Stimulated activated CD8-positive, alpha-beta memory T cell treated with anti-CD3 and anti-CD28 coated beads, Interleukin-4, amount 100 ng/mL, for 48 hours (primary cell): ENCODE measurements at places on chromosomes 1 and 21.

- DNase-seq = no peak
Measured at GRCh38 chr1:75668813-75669212, 55.7 kb upstream of the ACADM start.

- DNase-seq = no peak
Measured at GRCh38 chr1:223210788-223211120, 67.7 kb upstream of the TLR5 start.

DNA sequence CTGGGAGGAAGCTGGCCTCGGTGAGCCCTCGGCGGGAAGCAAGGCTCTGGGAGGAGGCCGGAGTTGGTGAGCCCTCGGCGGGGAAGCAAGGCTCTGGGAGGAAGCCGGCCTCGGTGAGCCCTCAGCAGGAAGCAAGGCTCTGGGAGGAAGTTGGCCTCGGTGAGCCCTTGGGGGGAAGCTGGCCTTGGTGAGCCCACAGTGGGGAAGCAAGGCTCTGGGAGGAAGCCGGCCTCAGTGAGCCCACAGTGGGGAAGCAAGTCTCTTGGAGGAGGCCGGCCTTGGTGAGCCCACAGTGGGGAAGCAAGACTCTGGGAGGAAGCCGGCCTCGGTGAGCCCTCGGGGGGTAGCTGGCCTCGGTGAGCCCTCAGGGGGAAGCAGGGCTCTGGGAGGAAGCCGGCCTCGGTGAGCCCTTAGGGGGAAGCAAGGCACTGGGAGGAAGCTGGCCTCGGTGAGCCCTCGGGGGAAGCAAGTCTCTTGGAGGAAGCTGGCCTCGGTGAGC lies 36.0 kb downstream of the KRTAP10-1 start:
- no peak for DNase-seq

DNA sequence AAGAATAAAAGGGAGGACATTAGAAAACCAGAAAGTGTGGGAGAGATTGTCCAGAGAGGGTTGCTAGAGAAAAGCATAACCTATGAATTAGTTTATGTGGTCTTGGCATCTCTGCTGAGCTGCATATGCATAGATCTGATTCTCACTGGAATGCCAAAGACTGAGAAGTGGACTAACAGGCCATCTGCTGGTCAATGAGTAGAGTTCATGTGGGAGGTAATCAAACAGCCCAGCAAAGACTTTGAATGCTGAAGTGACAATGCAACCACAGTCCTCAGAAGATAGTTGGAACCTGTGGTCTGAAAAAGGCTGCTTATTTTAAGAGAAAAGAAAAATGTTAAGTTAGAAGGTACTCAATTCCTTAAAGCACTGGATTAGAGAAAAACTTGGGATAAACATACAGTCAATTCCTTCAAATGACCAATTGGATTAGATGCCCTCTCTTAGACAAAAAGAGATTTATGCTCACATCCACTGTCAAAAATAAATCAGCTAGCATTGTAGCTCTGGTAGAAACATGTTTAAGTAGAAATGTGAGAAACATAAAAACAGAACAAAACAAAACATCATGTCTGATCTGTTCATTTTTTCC lies 382.8 kb downstream of the AMY1C start:
- DNase-seq = no peak

- no peak for DNase-seq
Measured at GRCh38 chr1:68180441-68181164, 51.7 kb downstream of the WLS start.

- DNase-seq = no peak
Measured at GRCh38 chr1:67680486-67680885, 4.5 kb upstream of the GADD45A start.

- DNase-seq = peak; percentile 57
Measured at GRCh38 chr1:89953131-89953626, 41.7 kb upstream of the ZNF326 start.

- no peak for DNase-seq
Measured at GRCh38 chr21:33317145-33317544, 7.6 kb upstream of the IFNAR1 start.

GRCh38 chr1:240170266-240170665 lies 78.6 kb downstream of the FMN2 start:
- DNase-seq = no peak

DNA sequence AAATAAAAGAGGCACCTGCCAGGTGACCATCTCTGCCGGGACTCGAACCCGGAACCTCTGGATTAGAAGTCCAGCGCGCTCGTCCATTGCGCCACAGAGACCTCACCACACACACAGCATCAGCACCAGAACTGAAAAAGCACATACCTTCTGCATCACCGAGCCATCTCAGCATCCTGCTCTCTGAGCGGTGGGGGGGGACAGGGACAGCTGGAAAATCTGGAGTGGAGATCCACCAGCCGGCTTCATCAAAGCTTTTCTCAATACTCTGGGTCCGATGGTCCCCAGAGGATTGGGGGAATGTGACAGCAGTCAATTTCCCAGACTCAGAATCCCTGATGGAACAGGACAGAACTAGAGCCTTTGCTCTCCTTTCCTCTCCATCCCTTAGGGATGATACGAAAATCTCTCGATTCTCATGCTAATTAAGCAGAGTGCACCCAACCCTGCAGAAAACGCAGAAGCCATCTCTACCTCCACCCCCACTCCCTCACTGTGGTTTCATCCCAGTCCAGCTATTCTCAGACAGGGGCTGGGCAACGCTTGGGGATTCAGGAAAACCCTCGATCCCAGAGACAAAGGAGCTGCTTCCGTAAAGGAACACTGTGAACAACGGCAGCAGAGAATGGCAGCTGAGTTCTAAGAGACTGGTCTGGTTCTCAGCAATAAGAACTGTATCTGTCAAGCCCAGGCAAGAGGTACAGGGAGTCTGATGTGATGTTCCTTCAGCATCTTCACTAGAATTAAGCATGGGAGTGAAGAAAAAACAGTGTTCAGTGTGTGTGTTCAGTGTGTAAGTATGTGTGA lies 29.6 kb upstream of the CADM3 start:
- DNase-seq = peak; percentile 28

- no peak for DNase-seq
Measured at GRCh38 chr1:61352845-61353435, 270.6 kb downstream of the NFIA start.

GRCh38 chr1:234239515-234239914 lies 133.7 kb upstream of the COA6 start:
- DNase-seq = no peak

GRCh38 chr21:32279377-32279680 lies 480 bp upstream of the MIS18A start:
- DNase-seq = no peak

GRCh38 chr1:226350519-226350865 lies 41.5 kb upstream of the LIN9 start:
- DNase-seq = no peak

GRCh38 chr21:43588957-43589356 lies 70.3 kb downstream of the HSF2BP start:
- DNase-seq = no peak

DNA sequence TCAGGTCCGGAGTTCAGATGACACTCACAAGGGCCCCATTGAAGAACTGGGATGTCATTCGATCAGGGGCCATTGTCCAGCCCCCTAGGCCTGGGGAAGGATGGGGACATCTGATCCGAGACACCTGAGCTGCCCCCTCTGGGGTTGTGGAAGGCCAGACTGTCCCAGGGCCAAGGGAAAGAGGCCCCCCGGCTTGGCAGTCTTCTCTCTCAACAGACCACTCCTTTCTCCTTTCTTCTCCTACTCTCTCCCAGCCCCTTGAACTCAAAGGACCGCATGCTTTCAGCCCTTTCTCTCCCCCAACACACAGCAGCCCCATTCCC lies 1.1 kb downstream of the S100A1 start:
- no peak for DNase-seq

GRCh38 chr1:89781494-89782126 lies 39.2 kb upstream of the LRRC8D start:
- DNase-seq = peak; percentile 84

GRCh38 chr1:4344065-4344732 lies 310.2 kb upstream of the AJAP1 start:
- DNase-seq = no peak

- DNase-seq = no peak
Measured at GRCh38 chr1:233527818-233528217, 86.1 kb upstream of the KCNK1 start.

- DNase-seq = peak; percentile 59
Measured at GRCh38 chr21:43854773-43855633, 10.0 kb upstream of the AGPAT3 start.

GRCh38 chr1:232127190-232127589 lies 500.6 kb downstream of the DISC1 start:
- no peak for DNase-seq

DNA sequence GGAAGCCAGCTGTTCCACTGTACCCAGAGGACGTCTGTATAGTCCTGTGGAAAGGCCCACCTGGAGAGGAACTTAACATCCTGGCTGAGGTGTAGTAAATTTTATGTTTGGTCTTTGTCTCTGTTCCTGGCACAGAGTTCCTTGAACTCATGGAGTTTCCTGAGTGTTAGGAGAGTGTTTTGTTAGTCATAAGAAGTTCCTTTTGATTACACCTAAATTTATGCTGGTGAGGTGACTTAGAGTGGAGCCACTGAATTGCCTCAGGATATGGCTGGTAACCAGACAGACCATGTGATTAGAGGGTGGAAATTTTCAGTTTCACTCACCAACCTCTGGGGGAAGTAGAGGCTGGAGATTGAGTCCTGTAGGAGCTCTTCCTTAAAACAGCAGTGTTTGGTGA lies 57.9 kb downstream of the RASAL2 start:
- no peak for DNase-seq

- no peak for DNase-seq
Measured at GRCh38 chr1:184014271-184014670, 23.3 kb downstream of the COLGALT2 start.

GRCh38 chr1:34779005-34779404 lies 2.0 kb upstream of the GJB3 start:
- DNase-seq = no peak

DNA sequence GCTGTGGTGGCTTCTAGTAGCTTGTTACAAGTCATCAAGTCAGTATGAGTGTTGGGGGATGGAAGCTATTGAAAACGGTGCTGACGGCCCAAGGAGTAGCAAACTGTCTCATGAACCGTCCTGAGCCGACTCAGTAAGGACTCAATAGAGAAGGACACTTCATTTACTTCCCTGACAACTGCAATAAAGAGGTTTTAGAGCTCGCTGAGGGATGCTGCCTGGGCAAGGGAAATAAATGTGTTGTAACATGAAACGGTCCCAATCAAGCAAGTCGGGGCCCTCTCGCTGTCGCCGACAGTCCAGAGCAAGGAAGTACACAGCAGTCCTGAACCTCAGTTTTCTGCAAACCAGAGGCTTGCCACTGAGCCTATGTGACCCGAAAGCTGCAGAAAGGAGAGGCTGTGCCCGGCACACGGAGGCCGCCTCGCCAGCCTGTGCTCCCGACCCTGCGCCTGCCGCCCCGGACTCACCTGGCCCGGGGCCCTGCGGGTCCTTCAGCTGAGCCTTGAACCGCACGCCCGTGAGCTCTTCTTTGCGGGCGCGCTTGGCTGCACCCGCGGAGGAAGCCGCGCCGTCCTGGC lies 423 bp downstream of the URB1 start:
- DNase-seq = no peak

- no peak for DNase-seq
Measured at GRCh38 chr1:35674111-35674510, 32.8 kb upstream of the PSMB2 start.

DNA sequence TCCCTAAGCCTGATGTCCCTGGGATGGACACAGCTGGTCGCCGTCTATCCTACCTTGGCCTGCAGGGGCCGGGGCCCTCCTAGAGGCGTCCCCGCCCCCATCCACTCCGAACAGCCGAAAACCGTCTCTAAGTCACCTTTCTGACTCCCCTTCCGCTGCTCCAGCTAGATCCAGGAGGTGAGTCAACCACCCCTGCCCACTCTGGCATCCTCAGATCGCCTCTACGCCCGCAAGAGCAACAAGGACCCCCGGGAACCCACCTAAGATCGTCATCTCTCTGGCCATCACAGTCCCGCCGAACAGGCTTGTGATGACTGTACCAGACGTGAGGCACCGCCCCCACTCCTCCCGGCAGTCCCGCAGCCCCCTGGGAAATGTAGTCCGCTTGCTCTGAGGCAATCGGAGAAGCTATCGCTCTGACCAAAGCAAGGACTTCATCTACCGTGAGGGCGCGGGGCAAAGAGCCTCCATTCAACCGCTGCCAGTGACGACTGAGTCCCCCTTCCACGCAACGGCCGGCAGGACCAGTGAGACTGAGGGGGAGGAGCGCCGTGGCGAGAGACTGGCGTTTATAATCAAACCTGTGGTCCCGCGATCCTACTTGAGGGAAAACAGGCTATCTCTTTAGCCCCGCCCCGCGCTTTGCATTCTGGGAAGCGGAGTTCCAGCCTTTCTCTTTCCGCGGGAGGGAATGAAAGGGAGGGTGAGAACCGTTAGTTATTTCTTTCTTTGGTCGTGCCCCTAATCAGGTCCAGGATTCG lies at the start of gene HSPA13:
HSPA13 (minus strand) TSS at position 312 of the 761 bp plus-strand sequence; CDS start at position 285, 27 bp downstream.
- DNase-seq = peak; percentile 99

DNA sequence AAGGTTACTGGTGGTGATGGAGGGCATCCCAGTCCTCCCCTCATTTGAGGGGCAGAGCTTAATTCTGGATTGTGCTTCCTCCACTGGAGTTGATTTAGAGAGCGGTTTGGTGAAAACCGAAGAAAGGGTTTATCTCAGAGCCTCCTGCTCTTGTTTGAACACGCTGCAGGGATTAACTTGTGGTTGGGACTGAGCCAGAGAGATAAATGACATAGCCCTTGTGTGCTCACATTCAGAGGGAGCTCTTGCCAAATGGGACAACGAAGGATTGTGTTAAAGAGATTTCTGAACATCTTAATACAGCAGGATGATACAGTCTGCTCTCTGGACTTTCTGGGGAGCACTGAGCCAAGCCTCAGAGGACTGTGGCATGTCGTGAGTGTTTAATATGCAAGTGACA lies 308.2 kb downstream of the DISC1 start:
- no peak for DNase-seq

DNA sequence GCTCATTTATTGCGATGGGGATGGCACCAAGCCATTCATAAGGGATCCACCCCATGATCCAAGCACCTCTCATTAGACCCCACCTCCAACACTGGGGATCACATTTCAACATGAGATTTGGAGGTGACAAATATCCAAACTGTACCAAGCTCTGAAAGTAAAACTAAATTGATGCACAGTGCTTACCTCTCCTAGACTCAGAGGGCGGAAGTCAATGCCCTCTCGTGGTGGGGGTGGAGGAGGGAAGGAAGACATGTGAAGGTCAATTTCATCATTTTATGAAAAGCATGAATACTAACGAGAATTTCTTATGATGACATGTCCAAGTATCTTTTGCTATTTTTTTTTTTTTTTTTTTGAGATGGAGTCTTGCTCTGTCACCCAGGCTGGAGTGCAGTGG lies 120.0 kb downstream of the PGBD5 start:
- peak; percentile 51 for DNase-seq

- DNase-seq = no peak
Measured at GRCh38 chr1:54016343-54017282, 1.4 kb downstream of the LDLRAD1 start.

- peak; percentile 82 for DNase-seq
Measured at GRCh38 chr1:63593303-63593885, at the start of gene PGM1. Gene PGM1 (plus strand): TSS chr1:63593411. CDS start chr1:63593489, 78 bp downstream.

GRCh38 chr1:59401581-59401980 lies 104.7 kb downstream of the FGGY start:
- no peak for DNase-seq
